LHCN-M2 (cell line): ENCODE measurements at places on chromosomes 7 and 10.
A peak's percentile ranks its signal among the peaks of the same experiment; 100 is the strongest.

DNA sequence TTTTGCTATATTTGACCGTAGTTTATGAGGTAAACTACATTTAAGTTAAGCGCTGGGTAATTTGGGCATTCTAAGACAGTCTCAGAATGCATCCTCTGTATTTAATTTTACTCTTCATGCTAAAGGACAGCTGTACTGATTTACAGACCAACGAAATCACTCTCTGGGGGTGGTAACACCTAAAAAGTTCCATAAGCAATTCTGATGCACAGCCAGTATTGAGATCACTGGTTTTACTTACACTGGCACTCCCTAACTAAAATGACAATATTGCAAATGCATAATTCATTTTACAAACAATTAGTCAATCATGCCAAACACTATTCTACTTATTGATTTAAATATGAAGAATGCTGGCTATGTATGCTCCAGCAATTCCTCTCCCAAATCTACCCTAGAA, 102.3 kb downstream of the SRPK2 start:
- no peak for DNase-seq

DNA sequence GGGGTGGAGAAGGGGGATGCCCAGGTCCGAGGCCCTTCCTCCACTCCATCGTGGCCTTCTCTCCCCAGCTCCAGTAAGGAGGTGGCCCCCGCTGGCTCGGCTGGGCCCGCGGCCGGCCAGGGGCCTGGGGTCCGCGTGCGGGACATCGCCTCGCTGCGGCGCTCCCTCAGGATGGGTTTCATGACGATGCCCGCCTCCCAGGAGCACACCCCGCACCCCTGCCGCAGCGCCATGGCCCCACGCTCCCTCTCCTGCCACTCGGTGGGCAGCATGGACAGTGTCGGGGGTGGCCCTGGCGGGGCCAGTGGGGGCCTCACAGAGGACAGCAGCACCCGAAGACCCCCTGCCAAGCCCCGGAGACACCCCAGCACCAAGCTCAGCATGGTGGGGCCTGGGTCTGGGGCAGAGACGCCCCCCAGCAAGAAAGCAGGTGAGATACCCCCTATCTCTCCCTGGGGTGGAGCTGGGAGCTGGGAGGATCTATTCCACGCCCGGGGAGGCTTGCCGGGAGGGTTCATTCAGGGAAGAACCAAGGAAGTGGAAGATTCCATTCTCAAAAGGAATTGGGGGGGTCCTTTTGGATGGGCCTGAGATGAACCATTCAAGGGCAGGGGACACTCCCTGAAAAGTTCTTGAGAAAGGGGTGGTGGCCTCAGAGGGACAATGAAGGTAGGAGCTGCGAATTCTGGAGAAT, 3.2 kb downstream of the NYAP1 start:
- DNase-seq, result peak; percentile 65

DNA sequence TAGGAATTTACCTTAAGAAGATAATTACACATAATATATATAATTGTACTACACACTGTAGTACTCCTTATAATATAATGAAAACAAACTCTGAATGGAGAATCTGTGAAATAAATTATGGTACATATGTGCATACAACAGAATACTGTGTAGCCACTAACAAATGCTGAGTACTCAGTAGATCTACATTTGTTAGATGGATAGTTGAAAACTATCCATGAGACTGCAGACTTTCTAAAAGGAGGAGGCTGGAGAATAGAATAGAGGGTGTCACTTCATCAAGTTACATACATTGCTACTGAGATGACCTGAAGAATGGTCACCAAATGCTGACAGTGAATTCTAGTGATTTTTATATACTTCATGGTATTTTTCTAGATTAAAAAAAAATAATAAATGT, 68.7 kb upstream of the OGDHL start:
- no peak for DNase-seq

- DNase-seq, result peak; percentile 38
These were observed 93.4 kb upstream of the PARD3 start for GRCh38 chr10:34908481-34908880.

DNA sequence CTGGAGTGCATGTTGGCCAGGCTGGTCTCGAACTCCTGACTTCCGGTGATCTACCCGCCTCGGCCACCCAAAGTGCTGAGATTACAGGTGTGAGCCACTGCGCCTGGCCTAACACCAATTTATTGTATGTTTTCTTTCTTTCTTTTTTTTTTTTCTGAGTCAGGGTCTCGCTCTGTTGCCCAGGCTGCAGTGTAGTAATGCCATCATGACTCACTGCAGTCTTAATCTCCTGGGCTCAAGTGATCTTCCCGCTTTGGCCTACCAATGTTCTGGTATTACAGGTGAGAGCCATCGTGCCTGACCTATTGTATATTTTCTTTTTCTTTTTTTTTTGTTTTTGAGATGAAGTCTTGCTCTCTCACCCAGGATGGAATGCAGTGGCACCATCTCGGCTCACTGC, 33.8 kb upstream of the UBE2H start:
- DNase-seq, result no peak

- no peak for DNase-seq
These were observed 5.5 kb upstream of the CACUL1 start for GRCh38 chr10:118760265-118760664.

DNA sequence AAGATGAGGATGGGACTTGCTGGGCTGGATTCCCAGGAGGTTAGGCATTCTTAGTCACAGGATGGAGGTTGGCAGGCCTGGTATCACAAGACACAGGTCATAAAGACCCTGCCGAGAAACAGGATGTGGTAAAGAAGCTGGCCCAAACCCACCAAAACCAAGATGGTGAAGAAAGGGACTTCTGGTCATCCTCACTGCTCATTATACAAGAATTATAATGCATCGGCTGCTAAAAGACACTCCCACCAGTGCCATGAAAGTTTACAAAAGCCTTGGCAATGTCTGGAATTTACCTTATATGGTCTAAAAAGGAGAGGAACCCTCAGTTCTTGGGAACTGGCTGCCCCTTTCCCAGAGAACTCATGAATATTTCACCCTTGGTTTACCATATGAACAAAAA, 345.5 kb upstream of the POM121L12 start:
- peak; percentile 80 for DNase-seq

DNA sequence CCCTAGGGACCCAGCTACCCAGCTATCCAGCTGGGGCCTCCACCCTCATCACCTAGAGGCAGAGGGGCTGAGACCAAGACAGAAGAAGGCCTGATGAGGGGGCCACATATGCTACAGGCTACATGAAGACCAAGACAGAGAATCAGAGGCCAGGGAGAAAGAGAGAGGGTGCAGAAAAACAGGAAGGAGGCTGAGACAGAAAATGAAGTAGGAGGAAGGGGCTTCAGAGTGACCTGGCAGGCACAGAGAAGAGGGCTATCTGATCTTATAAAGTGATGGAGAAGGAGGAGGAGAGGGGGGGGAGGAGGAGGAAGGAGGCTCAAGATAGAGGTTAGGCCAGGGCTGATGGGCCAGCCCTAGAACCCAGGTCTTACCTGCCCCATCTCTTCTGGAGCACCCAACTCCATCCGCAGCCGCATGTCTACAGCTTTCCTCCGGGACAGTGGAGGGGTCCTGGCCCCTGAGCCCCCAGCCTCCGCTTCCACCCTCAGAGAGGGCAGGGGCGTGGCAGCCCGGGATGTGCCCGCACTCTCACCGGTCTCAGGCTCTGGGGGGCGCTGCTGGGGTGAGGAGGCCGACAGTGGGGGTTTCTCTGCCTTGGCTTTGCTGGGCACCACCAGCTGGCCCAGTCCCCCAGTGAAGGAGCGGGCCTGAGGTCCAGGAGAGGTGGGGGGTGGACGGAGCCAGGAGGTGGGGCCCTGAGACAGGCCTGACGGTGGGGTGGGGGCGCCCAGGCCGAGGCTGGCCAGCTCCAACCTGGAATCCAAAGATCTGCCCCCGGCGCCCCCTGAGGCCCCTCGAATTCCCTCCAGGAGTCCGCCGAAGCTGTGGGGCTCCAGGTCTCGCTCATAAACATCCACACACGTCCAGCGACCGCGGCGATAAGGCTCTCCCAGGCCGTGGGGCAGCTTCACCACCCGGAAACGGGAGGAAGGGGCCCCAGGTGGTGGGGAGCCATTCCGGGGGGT, 1.8 kb downstream of the TSC22D4 start:
- DNase-seq, result no peak

- DNase-seq, result peak; percentile 34
These were observed 82.2 kb upstream of the GPR22 start for GRCh38 chr7:107387573-107388219.

GRCh38 chr10:11869743-11870460, 46.7 kb downstream of the PROSER2 start:
- DNase-seq, result no peak

- no peak for DNase-seq
These were observed 315.5 kb downstream of the RPS24 start for GRCh38 chr10:78349165-78349516.

- peak; percentile 61 for DNase-seq
These were observed 26.6 kb downstream of the FAM3C start for GRCh38 chr7:121369462-121369861.

DNA sequence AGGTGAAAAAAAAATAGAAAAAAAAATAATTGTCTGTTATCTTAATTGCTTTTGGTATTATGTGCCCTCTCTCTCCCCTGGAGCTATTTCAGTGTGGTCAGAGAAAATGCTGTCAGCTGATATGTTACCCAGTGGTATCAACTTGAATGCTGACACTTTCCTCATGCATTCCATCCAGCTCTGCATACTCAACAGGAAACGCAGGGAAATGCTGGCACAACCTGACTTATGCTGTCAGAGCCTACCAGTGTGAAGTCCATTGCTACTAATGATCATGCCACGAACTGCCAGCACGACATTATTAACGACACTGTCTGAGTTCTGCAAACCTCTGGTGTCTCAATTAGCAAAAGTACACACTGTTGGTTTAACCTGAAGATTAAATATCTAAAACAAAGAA, 182.8 kb downstream of the ZWINT start:
- no peak for DNase-seq

- no peak for DNase-seq
These were observed 253.5 kb upstream of the PRKCQ start for GRCh38 chr10:6833458-6834011.

- DNase-seq, result peak; percentile 70
These were observed 83.5 kb downstream of the SGMS1 start for GRCh38 chr10:50540069-50540825.

DNA sequence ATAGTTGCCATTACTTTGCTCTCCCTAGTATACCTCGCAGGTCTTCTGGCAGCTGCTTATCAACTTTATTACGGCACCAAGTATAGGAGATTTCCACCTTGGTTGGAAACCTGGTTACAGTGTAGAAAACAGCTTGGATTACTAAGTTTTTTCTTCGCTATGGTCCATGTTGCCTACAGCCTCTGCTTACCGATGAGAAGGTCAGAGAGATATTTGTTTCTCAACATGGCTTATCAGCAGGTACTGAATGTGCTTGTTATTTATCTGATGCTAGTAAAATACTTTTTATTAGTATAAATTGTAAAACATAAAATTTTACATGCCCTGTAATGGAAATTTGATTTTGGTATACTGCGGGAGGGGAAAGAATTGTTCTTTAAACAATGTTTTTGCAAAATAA, 15.7 kb downstream of the STEAP2 start:
- DNase-seq, result no peak

DNA sequence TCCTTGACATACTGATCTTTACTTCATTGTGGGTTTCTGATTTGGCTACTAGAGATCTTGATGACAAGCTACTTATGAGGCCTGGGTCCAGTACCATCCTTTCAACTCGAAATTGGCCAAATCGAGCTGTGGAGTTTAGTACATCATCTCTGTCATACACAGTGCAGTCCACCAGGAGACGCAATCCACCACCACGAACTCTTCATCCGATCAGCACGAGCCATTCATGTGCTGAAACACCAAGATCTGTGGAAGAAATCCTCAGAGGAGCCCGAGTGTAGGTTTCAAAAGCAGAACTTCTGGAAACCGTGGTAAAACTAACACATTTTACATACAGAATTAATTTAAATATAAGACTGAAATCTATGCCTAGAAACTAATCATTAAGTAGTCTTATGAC, 14.2 kb downstream of the DNAJC9 start:
- DNase-seq, result no peak

DNA sequence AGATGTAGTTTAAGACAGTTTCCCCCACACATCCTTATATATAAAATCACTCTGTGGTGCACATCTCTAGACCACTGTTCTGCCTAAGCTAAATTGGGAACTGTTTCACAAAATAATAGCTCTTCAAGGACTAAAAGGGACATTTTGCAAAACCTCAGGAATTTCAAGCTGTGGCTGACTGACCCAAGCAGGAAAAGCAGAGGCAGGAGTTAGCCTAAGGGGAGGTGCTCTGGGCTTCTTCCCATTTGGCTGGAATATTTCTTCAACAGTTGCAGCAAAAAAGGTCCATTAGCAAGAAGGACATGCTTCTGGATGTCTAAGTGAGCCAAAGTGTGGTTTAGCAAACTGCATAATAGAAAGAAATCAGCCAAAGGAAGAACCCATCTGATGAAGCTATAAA, 551.2 kb upstream of the ANKRD30A start:
- peak; percentile 40 for DNase-seq

- DNase-seq, result peak; percentile 75
These were observed 25.2 kb downstream of the NUB1 start for GRCh38 chr7:151366880-151367222.

DNA sequence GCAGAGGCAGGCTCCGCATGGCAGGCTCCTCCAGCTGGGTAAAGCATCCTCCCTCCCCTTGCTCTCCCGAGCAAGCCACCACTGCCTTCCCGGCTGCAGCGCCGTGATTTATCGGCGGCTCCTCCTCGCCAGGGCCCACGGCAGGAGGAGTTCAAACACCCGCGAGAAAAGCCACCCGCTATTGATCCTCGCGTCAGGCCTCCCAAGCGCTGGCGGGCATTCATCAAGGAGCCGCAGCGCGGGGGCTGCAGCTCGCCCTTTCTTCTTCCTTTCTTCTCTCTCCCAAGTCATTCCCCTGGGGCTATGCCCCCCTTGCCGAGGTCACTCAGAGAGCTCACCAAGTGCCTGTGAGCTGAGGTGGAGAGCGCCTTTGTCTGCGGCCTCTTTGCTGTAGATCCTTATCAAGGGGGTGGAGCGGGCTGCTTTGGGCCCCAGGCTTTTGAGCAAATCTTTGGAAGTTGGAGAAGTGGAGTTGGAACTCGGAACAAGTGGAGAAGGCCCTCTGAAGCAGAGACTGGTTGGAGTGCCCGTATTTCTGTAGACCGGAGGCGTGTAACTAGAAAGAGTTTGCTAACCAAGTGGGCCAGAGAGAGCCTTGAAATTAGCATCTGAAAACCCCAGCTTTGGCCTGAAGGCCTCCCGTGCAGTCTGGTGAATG, 107.2 kb upstream of the PPIF start:
- no peak for DNase-seq

DNA sequence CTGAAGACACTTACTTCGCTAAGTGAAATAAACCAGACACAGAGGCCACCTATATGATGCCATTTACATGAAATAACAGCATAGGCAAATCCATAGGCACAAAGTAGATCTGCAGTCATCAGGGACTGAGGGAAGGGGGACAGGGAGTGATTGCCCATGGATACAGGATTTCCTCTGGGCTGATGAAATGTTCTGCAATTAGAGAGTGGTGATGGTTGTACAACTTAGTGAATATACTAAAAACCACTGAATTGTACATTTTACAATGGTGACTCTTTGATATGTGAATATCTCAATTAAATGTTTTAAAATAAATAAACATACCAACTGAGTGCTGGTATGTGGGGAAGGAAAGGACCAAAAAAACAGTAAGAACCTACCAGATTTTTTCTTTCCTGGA, 20.4 kb downstream of the PPA1 start:
- no peak for DNase-seq
